ENCODE measurements at places on chromosomes 12 and 14. TPM values are rescaled to one million over a fixed set of nuclear protein-coding genes. Genes with fewer than 3 reads are reported as not detected.

DNA sequence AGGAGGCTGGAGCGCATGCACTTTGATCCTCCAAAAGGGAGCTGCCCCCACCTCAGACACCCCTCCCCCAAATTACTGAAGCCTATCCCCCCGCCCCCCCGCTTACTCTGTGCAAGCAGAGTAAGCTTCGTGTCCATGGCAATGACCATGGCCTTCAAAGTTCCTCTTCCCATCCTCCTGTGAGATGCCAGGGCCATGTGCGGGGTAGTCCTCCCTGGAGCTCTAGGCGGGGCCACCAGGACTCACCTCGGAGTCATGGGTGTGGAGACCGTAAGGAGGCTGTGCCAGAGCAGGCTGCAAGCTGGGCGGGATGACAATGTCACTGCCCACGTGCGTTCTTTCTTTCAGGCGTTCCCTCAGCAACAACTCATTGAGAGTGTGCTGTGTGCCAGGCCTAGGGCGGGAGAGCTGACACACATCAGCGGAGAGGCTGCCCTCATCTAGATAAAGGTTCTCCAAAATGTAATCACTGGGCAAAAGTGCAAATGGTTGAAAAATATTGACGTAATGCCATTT, 66.8 kb downstream of the C14orf132 start:
- no peak for DNase-seq

- no peak for DNase-seq
Observed at GRCh38 chr14:34582117-34582680, 42.7 kb upstream of the EAPP start.

The COX8C gene
- 0.55 TPM for total RNA-seq

- no peak for DNase-seq
Observed at GRCh38 chr12:76391461-76391860, 43.2 kb upstream of the BBS10 start.

DNA sequence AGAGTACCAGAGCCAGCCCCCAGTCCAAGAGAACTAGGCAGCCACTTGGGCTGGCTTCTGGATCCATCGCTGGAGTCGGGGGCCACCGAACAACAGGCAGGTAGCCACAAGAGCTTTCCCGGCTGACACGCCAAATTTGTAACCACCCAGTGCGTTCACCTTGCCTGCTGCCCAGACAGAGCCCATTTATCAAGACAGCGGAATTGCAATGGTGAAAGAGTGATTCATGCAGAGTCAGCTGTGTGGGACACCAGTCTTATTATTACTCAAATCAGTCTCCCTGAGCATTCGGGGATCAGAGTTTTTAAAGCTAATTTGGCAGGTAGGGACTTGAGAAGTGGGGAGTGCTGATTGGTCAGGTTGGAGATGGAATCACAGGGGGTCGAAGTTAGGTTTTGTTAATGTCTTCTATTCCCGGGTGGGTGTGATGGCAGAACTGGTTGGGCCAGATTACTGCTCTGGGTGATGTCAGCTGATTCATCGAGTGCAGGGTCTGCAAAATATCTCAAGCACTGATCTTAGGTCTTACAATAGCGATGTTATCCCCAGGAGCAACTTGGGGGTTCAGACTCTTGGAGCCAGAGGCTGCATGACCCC, 64.3 kb downstream of the PDE6H start:
- DNase-seq = peak; percentile 11

- no peak for DNase-seq
Observed at GRCh38 chr12:132029503-132030300, 80.0 kb downstream of the EP400 start.

DNA sequence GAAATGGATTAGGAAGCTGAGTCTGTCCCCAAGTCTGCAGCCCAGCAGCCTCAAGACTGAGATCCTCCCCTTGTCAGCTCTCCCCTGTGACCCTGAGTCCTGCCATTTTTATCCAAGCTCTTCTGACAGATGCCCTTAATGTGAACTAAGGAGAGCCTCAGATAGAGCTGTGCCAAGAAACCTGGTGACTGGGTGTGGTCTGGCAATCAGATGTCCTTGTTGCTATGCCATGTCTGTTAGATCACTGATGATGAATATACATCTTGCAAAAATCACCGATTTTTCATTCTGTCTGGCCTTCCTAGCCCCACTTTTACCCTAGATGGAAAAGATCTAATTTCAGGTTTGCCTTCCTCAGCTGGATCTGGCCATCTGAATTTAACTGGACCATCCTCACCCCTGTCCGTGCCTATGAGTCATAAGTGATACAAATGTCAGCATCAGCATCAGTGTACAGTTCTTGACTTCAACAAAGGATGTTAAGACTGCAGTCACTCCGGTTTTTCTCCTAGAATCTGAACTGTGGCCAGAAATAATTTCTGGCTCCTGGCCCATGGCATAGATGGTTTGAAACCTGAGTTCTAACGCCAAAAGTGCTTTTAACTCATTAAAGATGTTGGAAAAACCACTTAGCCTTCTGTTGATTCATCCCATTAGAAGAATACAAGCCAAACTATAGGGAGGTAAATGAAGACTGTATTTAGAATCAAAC, 61.2 kb upstream of the GRIP1 start:
- no peak for DNase-seq

DNA sequence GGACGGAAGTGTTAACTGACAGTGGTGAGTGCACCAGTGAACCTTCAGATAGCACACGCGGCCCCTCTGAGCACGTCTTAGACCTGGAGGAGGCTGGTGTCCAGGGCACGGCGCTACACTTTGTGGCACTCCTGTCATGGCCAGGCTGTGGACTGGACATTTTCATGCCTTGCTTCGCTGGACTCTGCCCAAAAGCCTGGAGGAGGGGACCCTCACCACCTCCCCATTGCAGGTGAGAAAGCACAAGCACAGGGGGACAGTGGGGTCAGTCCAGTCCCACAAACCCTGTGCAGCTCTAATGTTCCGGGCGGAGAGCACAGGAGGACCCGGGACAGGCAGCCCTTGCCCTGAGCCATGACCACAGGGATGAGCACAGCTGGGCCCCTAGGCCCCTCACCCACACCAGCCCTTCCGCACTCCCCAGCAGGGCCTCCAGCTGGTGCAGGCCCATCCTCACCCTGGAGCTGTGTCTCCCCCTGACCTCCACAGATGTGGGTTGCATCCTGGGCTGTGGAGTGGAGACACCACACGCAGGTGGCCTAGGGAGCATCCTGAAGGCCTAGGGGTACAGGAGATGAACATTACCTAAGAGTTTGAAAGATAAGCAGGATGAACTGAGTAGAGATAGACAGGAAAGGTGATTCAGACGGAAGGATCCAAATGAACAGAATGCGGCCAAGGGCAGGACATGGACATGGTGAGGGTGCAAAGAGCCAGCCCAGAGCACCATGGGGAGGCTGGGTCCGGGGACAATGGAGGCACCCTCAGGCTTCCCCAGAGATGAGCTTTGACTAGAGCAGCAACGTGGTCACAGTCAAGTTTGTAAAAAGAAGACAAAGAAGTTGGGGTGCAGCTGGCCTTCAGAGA, 132.8 kb downstream of the BCL11B start:
- no peak for DNase-seq

GRCh38 chr14:67934087-67934486, 114.5 kb downstream of the RAD51B start:
- no peak for DNase-seq

The KRT6C gene
- total RNA-seq = not detected

The MRPL52 gene
- 113 TPM for total RNA-seq

GRCh38 chr14:70139384-70139783, 49.4 kb downstream of the SLC8A3 start:
- no peak for DNase-seq

GRCh38 chr12:30764251-30764650, 9.5 kb upstream of the CAPRIN2 start:
- DNase-seq = no peak

DNA sequence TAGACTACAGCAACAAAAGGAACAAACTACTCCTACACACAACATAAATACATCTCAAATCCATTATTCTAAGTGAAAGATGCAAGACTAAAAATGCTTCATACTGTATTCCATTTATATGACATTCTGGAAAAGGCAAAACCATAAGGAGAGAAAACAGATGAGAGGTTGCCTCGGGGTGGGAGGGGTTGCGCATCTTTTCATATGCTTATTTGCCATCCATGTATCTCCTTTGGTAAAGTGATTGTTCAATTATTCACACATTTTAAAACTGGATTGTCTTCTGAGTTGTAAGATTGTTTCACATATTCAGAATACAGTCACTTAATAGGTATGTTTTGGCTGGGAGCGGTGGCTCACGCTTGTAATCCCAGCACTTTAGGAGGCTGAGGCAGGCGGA, 5.1 kb upstream of the TMEM263 start:
- DNase-seq = no peak

DNA sequence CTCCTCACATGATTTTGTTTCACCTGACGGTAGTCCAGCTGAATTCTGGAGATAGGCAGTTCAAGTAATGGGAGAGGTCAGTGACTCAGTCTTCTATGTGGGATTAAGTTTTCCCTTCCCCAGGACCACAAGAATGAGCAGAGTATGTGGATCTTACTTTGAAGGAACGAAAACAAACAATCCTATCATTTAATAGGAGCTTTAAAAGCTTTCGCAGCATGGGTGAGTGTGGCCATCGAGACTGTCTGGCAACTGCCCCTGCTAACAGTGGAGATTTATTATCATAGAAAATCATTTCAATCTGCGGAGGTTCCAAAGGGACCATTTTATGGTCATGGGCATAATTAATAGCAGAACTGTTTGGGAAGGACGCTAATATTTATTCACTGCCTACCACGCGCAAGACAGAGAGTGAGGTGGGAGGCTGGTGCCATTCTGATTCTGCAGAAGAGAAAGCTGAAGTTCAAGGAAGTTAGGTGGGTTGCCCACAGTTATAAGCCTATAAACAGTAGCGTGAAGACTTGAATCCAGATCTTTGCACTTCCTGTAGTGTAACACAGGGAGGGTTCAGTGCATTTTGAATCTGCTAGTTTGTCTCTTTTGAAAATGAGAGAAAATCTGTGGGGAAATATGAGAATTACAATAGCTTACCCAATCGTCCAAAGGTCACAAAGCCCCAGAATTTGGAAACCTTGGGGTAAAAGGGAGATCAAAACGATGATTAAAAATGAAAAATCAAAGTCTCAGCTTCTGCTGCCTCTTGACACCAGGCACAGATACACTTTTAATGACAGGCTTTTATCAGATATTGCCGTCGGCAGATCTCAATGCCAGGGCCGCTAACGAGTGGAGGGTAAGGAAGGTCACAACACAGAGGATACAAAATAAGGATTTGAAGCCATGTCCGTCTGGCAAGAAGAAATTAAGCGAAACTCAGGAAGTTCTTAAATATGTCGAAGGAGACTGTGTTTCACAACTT, 209.6 kb downstream of the CRADD start:
- no peak for DNase-seq

GRCh38 chr12:71725011-71725410, 29.7 kb upstream of the RAB21 start:
- DNase-seq = no peak

DNA sequence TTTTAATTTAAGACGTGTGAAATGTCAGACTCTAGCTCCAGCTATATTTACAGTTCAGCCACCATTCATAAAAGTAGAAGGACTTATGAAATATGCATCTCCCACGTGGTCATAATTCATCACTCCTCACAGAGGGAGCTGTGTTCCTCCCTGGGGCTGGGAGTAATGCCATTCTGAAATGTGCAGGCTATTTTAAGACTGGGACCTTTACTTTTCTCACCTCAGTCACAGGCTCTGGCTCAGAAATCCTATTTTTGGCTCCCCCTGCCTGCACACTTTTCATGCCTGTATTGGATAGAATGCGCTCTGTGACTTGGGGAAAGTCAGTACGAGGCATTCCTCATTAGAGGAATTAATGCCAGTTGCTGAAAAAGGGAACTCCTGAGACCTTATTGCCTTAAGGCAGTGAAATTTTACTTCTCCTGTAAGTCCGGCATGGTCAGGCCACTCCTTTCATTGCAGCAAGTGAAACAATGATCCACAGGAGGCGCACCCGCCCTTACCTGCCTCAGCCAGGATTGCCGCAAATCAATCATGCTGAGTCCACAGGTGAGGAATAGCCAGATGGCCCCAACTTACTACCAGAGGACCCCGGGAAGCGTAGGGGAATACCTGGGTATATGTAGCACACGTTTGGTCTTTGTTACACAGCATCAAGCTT, 1133.2 kb upstream of the TMEM132C start:
- no peak for DNase-seq

GRCh38 chr12:127150479-127150878, 1116.5 kb upstream of the TMEM132C start:
- DNase-seq = no peak

GRCh38 chr12:13183620-13184019, 12.9 kb upstream of the EMP1 start:
- no peak for DNase-seq

DNA sequence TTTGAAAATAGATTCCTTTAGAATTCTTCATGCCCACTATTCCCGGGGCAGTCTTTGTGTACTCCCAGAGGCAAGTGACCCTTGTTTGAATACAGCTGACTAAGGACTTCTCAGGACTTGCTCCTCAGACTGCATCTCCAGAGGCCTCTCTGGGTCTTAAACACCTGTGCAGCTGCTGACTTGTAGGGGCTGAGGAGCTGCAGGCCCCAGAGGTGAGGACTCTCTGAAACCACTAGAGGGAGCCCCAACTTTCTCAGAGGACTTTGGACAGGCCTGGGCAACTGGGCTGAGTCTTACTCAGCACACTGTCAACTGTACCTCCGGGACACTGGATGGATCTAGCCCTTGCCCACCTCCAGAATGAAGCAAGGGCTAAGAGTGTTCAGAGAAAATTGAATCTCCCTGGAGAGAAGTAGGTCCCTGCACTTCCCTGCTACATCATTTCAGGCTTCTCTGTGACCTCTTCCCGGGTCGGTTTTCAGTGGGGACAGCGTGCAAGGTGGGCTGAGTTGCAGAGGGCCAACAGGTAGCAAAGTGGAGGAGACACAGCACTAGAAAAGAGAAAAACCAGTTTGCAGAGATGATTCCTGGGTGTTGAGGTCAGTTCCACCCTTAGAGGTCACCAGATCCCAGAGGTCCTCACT, 164.6 kb downstream of the TMEM117 start:
- no peak for DNase-seq

GRCh38 chr14:91827746-91828145, 39.6 kb downstream of the TC2N start:
- DNase-seq = no peak

DNA sequence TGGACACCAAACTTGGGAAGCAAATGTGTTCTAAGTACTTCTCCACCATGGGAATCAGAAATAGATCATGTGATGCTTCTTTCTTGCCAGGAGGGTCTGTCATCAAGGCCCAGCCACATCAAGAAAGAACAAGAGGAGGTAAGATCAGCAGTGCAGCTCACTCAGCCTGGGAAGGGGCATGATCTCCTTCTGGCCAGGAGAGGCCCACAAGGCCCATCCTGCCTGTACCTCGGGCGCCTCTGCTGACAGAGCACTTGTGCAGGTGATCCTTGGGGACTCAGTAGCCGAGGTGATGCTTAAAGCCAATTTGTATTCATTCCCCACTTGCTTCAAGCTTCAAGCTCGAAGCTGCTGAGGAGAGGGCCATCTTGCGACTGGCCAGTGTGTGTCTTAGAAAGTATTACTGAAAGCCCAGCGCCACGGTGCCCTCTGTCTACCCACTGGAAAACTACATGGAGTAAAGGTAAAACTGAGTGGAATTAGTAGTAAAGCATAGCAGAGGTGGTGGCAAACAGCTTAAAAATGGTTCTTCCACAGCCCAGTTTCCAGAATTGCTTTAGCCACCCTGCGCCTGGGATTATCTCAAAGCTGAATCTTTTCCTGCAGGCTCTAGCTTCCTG, 26.2 kb downstream of the RTRAF start:
- peak; percentile 52 for DNase-seq

Data from left ventricle myocardium superior (tissue), 1 donor.